Spleen (tissue), 13 donors: ENCODE measurements at places on chromosomes 11 and 22. TPM values are rescaled to one million over a fixed set of nuclear protein-coding genes. Genes with fewer than 3 reads are reported as not detected.

DNA sequence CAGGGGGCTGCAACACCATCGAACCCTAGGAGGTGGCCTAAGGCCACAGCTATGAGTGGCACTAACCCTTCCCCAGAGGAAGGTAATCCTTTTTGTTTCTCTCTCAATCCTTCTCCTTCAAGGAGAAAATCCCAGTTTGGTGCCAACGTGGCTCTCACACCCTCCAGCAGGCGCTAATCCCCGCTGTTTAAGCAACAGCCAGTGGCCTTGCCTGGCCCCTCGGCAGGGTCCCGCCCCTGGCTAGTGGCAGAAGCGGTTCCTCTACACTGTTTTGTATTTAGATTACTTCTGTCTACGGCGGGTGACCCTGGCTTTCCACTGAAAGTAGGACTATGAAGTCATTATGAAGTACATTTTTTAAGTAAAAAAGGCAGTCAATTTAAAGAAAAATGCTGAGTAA lies 15.5 kb downstream of the GNAZ start:
- no peak overlapping the region for H3K27ac ChIP-seq
- no peaks in the 10 kb centered on the region for H3K36me3 ChIP-seq
- H3K4me1 ChIP-seq = peaks cover 4% of the 10 kb centered on the region
- no peak for DNase-seq

DNA sequence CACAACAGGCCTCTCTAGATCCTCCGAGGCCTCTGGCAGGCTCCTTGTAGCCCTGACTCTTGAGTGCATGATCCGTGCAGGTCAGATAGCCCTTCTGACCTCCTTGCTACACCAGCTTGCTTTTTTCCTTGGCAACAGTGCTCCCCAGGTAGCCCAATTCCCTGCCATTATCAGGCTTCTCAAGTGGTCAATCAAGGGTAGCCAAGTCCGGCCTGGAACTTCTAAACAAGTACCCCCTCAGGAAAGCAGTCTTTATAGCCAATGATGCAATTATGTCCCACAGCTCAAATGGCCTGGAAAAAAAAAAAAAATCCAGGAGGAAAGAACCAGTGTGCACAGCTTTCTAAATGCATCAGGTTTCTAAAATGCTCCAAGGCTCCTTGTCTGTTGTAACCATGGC lies 59.8 kb downstream of the TENM4 start:
- H3K36me3 ChIP-seq = no peaks in the 10 kb centered on the region
- H3K4me3 ChIP-seq = no peak overlapping the region
- no peaks in the 10 kb centered on the region for H3K27me3 ChIP-seq
- no peak overlapping the region for H3K27ac ChIP-seq
- no peaks in the 10 kb centered on the region for H3K4me1 ChIP-seq

DNA sequence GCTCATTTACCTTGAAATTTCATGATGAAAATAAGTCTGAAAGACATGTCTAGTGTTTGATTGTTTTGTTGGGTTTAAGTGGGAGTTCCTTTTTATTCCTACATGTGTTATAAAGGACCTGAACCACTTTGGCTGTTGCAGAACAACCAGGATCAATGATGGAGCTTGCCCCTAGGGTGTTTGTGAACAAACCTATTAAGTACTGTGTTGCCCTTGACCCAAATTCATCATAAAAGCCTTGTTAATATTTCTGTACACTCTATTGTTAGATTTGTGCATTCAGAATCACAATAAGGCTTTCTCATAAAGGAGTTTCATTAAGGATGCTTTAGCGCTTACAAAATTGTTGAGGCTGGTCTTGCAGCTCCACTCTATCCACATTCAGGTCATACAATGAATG lies 452.6 kb downstream of the NELL1 start:
- H3K27me3 ChIP-seq = no peaks in the 10 kb centered on the region
- no peaks in the 10 kb centered on the region for H3K4me1 ChIP-seq
- no peaks in the 10 kb centered on the region for H3K36me3 ChIP-seq
- no peak overlapping the region for H3K4me3 ChIP-seq
- H3K27ac ChIP-seq = no peak overlapping the region
- no peak for DNase-seq

GRCh38 chr11:131561501-131561900 lies 191.1 kb downstream of the NTM start:
- no peak overlapping the region for H3K27ac ChIP-seq
- no peak overlapping the region for H3K4me3 ChIP-seq
- no peaks in the 10 kb centered on the region for H3K27me3 ChIP-seq
- no peaks in the 10 kb centered on the region for H3K36me3 ChIP-seq

- H3K27me3 ChIP-seq = no peaks in the 10 kb centered on the region
- no peaks in the 10 kb centered on the region for H3K4me1 ChIP-seq
- H3K36me3 ChIP-seq = no peaks in the 10 kb centered on the region
- DNase-seq = no peak
- no peak overlapping the region for H3K27ac ChIP-seq
Measured at GRCh38 chr11:37115963-37116362, 517.9 kb upstream of the RAG2 start.

DNA sequence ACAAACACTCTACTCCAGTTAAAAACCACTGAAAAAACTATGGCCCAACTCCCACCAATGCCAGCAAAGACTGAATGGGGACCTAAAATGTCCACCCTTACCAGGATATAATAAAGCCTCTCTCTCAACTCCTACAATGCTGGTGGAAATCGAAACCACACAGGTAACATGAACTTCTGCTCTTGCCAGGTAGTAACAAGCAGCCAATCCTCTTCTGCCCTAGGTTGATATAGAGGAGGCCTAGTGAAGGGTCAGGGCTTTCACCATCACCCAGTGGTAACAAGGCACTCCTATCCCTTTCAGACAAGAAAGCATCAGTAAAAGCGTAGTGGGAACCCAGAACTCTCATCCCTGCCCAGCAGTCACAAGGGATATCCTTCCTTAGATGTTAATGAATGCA lies 22.6 kb downstream of the DCUN1D5 start:
- H3K36me3 ChIP-seq = peaks cover 4% of the 10 kb centered on the region
- no peak overlapping the region for H3K4me3 ChIP-seq
- peaks cover 41% of the 10 kb centered on the region for H3K4me1 ChIP-seq
- H3K27me3 ChIP-seq = no peaks in the 10 kb centered on the region
- H3K27ac ChIP-seq = no peak overlapping the region
- no peak for DNase-seq

DNA sequence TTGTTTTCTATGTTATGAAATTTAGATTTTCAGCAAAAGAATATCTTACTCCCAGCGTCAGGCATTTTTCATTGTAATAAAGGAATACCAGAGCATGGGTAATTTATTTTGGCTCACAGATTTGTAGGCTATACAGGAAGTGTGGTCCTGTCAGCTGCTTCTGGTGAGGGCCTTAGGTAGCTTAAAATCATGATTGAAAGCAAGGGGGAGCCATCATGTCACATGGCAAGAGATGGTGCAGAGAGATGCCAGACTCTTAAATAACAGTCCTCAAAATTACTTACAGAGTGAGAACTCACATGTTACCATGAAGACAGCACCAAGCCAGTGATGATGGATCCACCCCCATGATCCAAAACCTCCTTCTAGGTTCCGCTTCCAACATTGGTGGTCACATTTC lies 825.0 kb upstream of the CHORDC1 start:
- H3K4me1 ChIP-seq = no peaks in the 10 kb centered on the region
- H3K36me3 ChIP-seq = no peaks in the 10 kb centered on the region

OR52E8 gene
- not detected for total RNA-seq
